ENCODE measurements at places on chromosomes 2 and 18. TPM values are rescaled to one million over a fixed set of nuclear protein-coding genes. Genes with fewer than 3 reads are reported as not detected.
A peak's percentile ranks its signal among the peaks of the same experiment; 100 is the strongest.

The SLC4A5 gene
- total RNA-seq = 8.3 TPM

The KLHL29 gene
- total RNA-seq = 4.0 TPM

The FMNL2 gene
- 44.4 TPM for total RNA-seq

The D2HGDH gene
- 27.0 TPM for total RNA-seq

The ZNF512 gene
- total RNA-seq = 63.3 TPM

The RSAD2 gene
- 1.0 TPM for total RNA-seq

The VWA3B gene
- not detected for total RNA-seq

The HOXD11 gene
- total RNA-seq = not detected

The PLA2R1 gene
- total RNA-seq = 2.1 TPM

The C2orf80 gene
- total RNA-seq = not detected

The CNDP1 gene
- under 0.01 TPM for total RNA-seq

DNA sequence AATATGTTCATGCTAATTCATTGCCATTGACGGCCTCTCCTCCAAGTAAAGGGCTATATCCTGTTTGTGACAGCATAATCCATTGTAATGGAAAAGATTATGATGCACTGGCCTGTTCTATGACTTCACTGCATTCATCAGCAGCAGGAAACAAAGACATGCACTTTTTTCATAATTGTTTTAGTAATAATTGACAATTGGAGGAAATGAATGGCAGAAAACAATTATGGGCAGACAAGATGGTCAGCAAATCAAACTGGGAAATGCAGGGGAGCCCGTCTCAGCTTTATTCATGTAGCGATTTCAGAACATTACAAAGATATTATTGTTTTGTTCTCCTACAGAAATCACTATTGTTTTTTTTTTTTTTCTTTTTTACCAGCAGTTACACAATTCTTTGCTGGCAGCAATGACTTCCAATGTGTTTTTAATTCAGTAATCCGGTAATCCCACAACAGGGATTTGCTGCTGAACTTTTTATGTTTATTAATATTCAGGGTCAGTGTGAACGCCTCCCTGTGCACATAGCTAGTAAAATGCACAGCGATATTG is 33.8 kb upstream of the RASGRP3 start:
- H3K4me1 ChIP-seq = no peaks in the 10 kb centered on the region
- H3K36me3 ChIP-seq = no peaks in the 10 kb centered on the region
- H3K4me3 ChIP-seq = no peak overlapping the region

DNA sequence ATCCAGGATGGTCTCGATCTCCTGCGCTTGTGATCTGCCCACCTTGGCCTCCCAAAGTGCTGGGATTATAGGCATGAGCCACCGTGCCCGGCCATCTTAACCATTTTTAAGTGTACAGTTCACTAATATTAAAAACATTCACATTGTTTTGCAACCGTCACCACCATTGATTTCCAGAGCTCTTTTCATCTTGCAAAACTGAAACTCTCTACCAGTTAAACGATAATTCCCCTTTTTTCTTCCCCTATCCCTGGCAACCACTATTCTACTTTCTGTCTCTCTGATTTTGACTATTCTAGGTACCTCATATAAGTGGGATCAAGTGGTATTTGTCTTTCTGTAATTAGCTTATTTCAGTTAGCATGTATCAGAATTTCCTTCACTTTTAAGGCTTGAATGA is 16.8 kb upstream of the NEUROD1 start:
- H3K27me3 ChIP-seq = no peaks in the 10 kb centered on the region
- H3K4me3 ChIP-seq = no peak overlapping the region
- H3K36me3 ChIP-seq = no peaks in the 10 kb centered on the region
- H3K4me1 ChIP-seq = no peaks in the 10 kb centered on the region

- no peaks in the 10 kb centered on the region for H3K27me3 ChIP-seq
- no peak overlapping the region for H3K27ac ChIP-seq
- no peaks in the 10 kb centered on the region for H3K4me1 ChIP-seq
- no peak for DNase-seq
These were observed 34.0 kb downstream of the FARSB start for GRCh38 chr2:222621893-222622292.

DNA sequence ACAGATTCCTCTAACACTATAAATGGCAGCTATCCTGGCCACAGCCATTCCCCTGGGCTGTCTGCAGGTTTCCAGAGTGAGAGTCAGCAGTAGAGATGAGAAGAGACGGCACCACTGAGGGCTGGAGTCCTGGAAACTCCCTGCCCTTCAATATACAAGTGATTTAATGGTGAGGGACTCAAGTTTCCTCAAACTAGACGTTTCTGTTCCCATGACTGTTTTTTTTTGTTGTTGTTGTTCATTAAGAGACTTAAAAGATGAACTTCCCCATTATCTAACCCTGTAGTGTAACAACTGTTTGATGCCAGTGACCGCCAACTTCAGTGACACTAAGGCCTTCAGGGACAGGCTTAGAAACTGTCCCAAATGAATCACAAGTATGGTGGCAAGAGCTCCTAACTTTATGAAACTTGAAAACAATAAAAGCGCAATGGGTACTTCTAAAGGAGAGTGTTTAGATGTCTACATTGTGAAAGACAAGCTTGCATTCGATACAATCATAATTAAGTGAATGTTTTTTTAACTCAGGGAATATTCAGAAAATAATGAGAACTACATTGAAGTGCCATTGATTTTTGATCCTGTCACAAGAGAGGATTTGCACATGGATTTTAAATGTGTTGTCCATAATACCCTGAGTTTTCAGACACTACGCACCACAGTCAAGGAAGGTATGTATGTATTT is 34.0 kb downstream of the IL1R2 start:
- no peak for DNase-seq
- H3K27me3 ChIP-seq = no peaks in the 10 kb centered on the region
- H3K27ac ChIP-seq = peak overlapping the region; percentile 40
- peaks cover 23% of the 10 kb centered on the region for H3K4me1 ChIP-seq
- H3K36me3 ChIP-seq = no peaks in the 10 kb centered on the region

- no peaks in the 10 kb centered on the region for H3K4me1 ChIP-seq
- peak; percentile 23 for DNase-seq
- H3K27ac ChIP-seq = no peak overlapping the region
- H3K4me3 ChIP-seq = no peak overlapping the region
- no peaks in the 10 kb centered on the region for H3K27me3 ChIP-seq
These were observed 35.8 kb upstream of the AFF3 start for GRCh38 chr2:100178085-100178788.

DNA sequence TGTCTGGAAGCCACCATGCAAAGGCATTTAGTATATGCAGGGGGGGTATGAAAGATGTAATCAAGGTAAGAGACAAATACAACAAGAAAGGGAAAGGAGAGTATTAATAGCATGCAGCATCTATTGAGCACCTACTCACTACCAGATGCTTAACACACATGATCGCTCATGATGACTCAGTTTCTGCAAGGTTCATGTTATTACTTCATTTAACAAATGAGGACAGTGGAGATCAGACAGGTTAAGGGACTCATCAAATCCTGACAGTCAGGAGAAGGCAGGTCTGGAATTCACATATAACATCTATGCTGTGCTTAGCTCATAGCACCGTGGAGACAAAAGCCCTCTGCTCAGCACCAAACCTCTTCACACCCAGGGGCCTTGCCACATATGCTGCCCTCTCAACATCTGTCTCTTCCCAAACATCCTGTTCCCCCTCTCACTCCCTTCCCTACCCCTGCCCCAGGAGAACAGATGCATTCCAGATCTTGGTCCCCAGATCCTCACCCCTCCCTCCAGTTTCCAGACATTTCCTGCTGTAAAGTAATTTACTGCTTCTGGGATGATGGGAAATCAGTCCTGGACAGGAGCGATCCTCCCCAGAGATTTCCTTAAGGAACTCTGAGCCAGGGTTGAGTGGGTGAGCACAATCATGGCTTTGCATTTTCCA is 155.3 kb downstream of the ANTXR1 start:
- no peaks in the 10 kb centered on the region for H3K36me3 ChIP-seq
- no peaks in the 10 kb centered on the region for H3K27me3 ChIP-seq
- H3K4me3 ChIP-seq = no peak overlapping the region
- H3K4me1 ChIP-seq = no peaks in the 10 kb centered on the region
- H3K27ac ChIP-seq = no peak overlapping the region

GRCh38 chr2:230939066-230939591 is 14.1 kb upstream of the GPR55 start:
- DNase-seq = no peak
- H3K4me1 ChIP-seq = no peaks in the 10 kb centered on the region
- H3K27me3 ChIP-seq = no peaks in the 10 kb centered on the region
- no peaks in the 10 kb centered on the region for H3K36me3 ChIP-seq
- H3K27ac ChIP-seq = no peak overlapping the region

DNA sequence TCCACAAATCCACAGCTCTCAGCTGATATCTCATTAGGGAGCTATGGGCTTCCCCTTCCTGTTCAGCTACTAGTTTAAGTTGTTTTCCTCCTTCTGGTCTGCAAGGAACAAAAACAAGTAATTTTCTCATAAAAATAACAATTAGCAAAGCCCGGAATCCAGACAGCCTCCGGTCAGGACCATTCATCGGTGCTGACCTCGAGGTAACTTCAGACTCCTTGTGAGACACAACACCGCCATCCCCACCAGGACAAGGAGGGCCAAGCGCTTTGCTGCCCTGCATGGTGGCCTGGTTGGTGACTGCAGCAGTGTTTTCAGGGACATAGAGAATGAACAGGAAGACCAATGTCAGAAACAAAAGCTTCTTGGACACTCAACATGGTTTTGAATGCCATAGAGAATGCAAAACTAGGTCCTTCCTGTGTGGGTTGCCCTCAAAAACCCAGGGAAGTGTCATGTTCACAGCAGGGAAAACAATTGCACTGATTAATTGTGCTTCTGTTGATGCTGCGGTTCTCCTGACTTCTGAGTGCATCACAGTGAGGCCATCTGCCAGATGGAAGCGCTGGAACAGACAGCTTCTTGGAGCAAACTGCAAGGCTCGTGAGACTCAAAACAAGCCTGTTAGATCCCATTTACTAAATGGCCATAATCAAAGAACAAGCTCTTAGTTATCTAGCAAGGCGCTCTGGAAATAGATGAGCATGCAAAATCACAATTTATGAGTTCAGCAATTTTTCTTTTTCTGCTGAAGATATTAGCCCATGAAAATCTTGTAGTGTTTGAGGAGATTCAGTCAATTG is 77.1 kb downstream of the HS1BP3 start:
- no peaks in the 10 kb centered on the region for H3K36me3 ChIP-seq
- no peaks in the 10 kb centered on the region for H3K27me3 ChIP-seq
- H3K27ac ChIP-seq = no peak overlapping the region
- H3K4me1 ChIP-seq = peaks cover 7% of the 10 kb centered on the region
- peak; percentile 38 for DNase-seq
- no peak overlapping the region for H3K4me3 ChIP-seq

GRCh38 chr18:62280058-62280457 is 45.1 kb upstream of the TNFRSF11A start:
- no peaks in the 10 kb centered on the region for H3K4me1 ChIP-seq
- no peak overlapping the region for H3K4me3 ChIP-seq
- no peaks in the 10 kb centered on the region for H3K36me3 ChIP-seq
- H3K27ac ChIP-seq = no peak overlapping the region

GRCh38 chr2:32482471-32482870 is 125.6 kb downstream of the BIRC6 start:
- DNase-seq = no peak
- no peak overlapping the region for H3K4me3 ChIP-seq

GRCh38 chr2:11009891-11010290 is 98.2 kb downstream of the KCNF1 start:
- H3K27ac ChIP-seq = no peak overlapping the region
- no peaks in the 10 kb centered on the region for H3K27me3 ChIP-seq
- DNase-seq = no peak

DNA sequence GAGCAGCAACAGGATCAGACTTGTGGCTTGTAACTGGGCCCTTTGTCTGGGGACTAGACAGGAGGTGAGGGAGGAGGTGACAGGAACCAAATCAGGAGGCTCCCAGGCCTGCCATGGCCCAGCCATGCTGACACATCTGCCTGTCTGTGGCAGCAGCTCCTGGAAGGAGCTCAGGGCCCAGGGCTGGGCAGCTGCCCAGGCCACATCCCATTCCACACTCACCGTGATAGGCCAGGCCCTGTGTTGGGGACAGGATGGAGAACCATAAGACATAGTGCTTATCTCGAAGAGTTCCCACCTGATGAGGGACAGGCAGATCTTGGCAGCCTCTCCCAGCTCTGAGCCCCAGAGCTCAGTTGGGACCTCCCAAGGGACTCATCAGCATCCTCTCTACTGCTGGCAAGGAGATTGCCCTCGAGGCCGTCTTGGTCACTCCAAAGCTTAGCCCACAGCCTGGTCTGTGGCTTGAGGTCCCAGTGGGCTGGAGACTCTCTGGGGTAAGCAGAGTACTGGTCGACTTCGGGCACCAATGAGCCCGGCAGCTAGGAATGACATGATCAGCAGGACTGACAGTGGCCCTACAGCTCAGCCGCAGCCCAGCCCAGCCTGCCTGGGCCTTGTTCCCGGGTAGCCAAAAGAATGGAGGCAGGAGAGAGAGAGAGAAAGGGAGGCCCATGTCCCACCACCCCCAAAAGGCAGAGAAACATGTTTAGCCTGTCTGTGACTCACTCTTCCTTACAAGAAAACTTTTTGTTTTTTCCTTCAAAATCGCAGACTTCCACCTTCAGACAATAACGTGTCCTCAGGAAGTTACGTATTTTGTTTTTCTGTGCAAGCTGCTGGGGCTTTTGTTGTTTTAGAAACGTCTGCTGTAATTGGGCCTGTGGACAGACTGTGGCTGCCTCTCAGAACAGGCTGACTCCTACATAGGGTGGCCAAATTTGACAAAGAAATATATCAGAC is 82.1 kb downstream of the HS1BP3 start:
- DNase-seq = no peak
- H3K4me1 ChIP-seq = no peaks in the 10 kb centered on the region
- no peaks in the 10 kb centered on the region for H3K36me3 ChIP-seq

DNA sequence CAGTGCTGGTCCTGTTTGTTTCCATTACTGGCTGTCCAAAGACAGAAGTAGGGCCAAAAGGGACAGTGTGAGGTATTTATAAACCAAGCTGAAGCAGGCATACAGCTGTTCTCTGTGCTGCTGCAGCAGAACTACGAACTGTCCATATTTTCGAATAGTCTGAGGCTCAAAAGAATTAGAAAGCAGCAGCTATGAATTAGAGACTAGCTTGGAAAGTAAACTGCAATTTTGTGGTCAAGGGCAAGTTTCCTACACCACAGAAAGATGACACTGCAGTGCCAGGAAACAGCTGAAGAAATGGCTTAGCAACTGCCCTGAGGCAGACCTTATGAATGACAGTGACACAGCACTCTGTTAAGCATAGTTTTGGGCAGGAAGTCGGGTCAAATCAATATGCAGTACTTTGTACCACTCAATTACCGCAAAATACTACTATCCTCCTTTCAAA is 125.3 kb downstream of the TMEM131 start:
- H3K4me1 ChIP-seq = peaks cover 19% of the 10 kb centered on the region
- no peak overlapping the region for H3K27ac ChIP-seq
- H3K36me3 ChIP-seq = no peaks in the 10 kb centered on the region
- H3K27me3 ChIP-seq = no peaks in the 10 kb centered on the region
- DNase-seq = no peak

DNA sequence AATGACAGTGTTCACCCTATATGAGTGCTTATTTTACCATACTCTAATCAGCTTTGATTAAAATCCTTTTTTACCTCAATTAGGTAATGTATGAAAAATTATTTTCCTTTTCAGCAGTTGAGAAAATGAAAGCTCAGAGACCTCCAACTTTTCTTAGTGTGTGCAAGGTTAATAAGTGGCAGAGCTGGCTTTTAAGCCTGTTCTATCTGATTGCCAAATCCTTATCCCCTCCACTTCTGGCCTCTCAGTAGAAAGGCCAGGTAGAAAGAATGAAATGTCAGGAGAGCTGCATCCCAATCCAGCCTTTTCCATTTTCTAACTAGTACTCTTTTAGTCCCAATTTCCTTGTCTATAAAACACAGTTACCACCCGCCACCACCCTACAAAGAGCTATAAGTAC is 67.6 kb upstream of the LCLAT1 start:
- H3K4me3 ChIP-seq = no peak overlapping the region
- no peak for DNase-seq
- H3K4me1 ChIP-seq = peaks cover 8% of the 10 kb centered on the region

All from body of pancreas (tissue), 4 donors.